ENCODE measurements at places on chromosomes 7 and 10.

GRCh38 chr7:101502466-101503098 lies 126.5 kb downstream of the MYL10 start:
- DNase-seq = no peak

- no peak for DNase-seq
These were observed 11.3 kb downstream of the ACADSB start for GRCh38 chr10:123019941-123020703.

DNA sequence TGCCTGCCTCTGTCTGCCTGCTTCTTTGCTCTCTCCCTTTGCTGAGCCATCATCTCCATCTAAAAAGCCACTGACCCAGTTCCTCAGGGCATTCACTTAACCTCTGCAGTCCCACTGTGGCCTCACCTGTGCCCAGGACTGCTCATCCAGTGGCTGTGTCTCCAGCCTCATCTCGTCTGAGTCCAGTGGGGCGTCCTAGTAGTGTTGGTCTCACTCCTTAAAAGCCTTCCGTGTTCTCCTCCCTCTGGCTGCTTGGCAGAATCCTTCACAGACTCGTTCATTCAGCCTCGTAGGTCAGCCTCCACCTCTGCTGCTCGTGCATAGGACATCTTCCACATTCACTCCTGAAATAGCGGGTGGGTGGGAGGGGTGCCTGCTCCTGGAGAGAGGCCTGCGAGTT lies 7.3 kb downstream of the RARRES2 start:
- no peak for DNase-seq

DNA sequence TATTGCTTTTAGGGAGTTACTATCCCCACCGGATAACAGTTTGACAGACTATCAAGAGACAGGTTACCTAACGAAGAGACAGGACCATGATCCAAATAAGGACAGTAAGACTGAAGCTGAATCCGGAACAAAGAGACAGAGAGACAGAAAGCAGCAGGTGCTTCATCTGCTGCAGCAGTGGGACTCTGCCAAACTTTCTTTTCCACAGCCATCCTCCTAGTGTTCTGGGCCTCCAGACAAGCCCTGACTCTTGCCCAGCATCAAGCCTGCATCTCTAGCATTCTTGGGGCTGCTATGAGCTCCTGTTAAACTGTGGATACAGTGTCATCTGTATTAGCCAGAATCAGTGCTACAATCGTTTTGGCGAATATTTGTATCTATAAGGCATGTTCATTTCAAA lies 761.7 kb downstream of the GRID1 start:
- DNase-seq = no peak

GRCh38 chr7:25240340-25240739 lies 12.1 kb upstream of the NPVF start:
- no peak for DNase-seq

GRCh38 chr7:33824911-33825459 lies 80.4 kb upstream of the BMPER start:
- no peak for DNase-seq

GRCh38 chr10:59073456-59074053 lies 102.9 kb upstream of the PHYHIPL start:
- DNase-seq = no peak

DNA sequence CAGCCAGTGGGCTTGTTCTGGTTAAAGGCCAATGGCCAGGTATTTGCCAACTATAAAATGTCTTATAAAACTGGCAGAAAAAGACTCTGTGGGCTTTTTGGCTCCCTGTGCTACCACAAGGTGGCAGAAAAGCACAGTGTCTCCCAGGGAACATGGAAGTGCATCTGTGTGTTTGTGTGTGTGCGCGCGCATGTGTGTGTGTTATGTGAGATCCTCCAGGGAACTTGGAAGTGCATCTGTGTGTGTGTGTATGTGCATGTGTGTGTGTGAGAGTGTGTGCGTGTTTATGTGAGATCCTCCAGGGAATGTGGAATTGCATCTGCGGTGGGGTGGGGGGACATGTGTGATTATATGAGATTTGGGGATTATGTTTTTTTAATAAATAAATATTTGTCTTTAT lies 30.2 kb upstream of the ABI1 start:
- DNase-seq = no peak

DNA sequence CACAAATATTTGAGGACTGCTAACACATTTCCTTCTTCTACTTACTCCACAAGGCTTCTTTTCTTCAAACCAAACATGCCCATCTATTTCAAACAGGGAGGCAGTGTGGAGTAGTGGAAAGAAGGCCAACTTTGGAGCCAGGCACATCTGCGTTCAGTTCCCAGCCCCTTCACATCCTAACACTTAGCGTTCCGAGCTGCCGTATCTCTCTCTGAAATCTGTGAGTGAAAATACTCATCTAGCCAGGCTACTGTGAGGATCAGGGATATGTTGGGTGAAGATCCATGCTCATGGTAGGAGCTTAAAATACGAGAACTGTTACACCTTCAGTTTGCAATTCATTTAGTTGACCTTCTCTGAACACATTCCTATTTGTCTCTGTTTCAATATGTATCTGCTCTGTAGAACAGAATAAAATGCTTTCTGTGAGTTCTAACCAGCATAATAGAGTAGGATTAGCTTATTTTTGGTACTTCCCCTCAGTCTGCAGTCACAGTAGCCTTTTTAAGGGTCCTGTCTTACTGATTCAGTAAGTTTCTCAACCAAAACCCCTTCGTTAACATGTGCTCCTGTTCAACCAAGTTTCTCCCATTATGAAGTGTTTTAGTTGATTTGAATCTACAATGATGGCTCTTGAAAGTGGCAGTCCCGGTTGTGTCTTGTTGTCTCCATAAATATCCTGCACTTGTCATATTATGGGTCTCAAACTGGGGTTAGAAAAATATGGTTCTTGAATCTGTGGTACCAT lies 3.3 kb upstream of the MEST start:
- DNase-seq = no peak

- DNase-seq = no peak
These were observed 312.1 kb downstream of the SKIDA1 start for GRCh38 chr10:21213381-21213780.

GRCh38 chr10:97022616-97023015 lies 163.1 kb downstream of the SLIT1 start:
- DNase-seq = no peak

GRCh38 chr7:24871770-24872169 lies 108.2 kb downstream of the OSBPL3 start:
- no peak for DNase-seq
